ENCODE measurements at places on chromosomes 4 and X.
A peak's percentile ranks its signal among the peaks of the same experiment; 100 is the strongest.

DNA sequence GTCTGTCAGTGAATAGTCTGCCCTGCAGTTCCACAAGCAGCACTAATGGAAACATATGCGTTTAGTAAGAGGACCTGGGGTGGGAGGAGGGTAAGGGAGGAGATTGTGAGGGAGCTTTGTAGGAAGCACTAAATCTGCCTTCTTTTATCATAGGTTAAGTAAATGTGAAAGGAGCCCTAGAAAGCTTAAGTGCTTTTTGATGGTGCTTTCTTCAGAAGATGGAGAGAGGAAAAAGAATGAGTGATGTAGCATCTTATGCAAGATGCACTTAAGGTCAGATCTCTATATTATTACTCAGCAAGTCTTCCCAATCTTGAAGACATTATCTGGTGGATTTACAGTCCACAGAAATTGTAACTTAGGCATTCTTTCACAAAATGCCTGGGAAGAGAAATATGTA is 322.7 kb downstream of the PDHA2 start:
- DNase-seq, result no peak

- DNase-seq, result no peak
Measured at GRCh38 chrX:10231461-10231860, 74.7 kb downstream of the CLCN4 start.

DNA sequence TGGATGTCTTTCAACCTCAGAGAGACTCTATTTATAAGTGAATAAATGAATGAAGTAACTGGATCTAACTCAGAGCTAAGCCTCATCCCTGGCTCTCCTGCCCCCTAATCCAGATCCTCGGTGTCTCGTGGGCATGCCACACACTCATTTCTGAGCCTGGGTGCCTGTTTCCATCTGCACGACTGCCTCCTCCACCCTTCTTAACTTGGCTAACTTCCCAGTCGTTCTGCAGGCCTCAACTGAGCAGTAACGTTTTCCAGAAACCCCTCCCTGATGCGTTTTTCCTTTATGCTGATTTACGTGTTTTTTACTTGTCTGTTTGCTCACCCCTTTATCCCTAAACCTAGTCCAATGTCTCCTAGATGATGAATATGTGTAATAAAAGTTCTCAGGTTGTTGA is 186.9 kb upstream of the HS3ST1 start:
- no peak for DNase-seq

GRCh38 chrX:134244043-134244442 is 7.1 kb downstream of the CCDC160 start:
- no peak for DNase-seq

- DNase-seq, result no peak
Measured at GRCh38 chr4:88136249-88136648, 22.2 kb downstream of the ABCG2 start.

DNA sequence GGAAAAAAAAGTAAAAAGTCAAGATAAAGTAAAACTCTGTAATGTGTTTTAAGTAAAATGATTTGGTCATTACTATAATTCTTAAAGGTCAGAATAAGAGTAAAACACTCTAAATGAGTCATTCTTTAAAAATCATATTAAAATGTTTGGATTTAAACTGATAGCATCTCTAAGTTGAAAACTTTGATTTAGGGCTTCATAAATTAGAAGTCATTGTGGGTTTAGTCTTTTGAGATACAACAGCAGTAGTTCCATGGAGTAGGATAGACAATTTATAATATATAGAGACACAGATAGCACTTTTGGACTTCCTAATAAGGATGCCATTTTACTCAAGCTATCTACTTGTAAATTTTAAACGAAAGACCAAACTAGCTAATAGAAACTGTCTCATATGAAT is 77.1 kb upstream of the PABPC4L start:
- DNase-seq, result no peak

DNA sequence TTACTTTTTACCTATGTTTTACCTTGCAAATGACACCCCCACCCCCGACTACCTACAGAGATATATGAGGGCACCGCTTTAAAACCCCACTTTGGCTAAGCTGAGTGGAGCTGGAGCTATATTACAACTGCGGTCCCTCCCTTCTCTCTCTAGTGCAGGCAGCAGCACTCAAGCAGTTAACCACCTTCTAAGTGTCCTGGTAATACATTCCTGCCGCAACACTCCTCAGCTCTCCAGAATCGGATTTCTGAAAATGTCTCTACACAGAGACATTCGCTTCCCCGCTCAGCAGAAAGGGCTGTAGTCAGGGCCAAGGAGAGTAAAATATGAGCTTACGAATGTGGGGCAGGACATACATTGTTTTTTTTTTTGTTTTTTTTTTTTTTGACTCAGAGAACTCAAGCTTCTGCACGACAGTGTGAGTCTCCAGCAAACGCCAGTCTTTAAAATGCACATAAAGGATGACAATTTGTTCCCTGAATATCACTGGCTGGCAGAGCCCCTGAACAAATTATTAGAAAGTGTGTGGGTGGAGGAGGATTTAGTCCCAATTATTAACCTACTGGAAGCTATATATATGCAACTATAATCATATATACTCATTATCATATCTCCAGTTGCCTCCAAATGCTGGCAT is 287.0 kb upstream of the TET2 start:
- no peak for DNase-seq

- DNase-seq, result no peak
Measured at GRCh38 chr4:5784021-5784420, 73.0 kb downstream of the EVC start.

DNA sequence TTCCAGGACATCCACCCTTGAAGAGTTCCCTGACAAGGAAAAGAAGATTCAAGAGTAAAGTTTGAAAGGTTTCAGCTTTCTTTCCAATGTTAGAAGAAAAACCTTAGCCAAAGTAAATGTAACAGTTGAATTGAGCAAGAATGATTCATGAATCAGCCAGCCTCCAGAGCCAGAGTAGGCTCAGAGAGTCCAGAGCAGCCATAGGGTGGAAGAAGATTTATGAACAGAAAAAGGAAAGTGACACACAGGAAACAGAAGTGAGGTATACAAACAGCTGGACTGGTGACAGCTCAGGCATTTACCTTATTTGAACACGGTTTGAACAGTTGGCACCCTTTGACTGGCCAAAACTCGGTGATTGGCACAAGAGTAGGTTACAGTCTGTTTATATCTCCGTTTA is 63.2 kb downstream of the QDPR start:
- DNase-seq, result no peak

- peak; percentile 93 for DNase-seq
Measured at GRCh38 chr4:99088481-99089365, at the start of gene ADH5. Gene ADH5, minus strand, starts transcription at chr4:99088788. Its CDS starts 88 bp downstream, at chr4:99088700.

GRCh38 chrX:9396930-9397329 is 67.9 kb upstream of the TBL1X start:
- no peak for DNase-seq

DNA sequence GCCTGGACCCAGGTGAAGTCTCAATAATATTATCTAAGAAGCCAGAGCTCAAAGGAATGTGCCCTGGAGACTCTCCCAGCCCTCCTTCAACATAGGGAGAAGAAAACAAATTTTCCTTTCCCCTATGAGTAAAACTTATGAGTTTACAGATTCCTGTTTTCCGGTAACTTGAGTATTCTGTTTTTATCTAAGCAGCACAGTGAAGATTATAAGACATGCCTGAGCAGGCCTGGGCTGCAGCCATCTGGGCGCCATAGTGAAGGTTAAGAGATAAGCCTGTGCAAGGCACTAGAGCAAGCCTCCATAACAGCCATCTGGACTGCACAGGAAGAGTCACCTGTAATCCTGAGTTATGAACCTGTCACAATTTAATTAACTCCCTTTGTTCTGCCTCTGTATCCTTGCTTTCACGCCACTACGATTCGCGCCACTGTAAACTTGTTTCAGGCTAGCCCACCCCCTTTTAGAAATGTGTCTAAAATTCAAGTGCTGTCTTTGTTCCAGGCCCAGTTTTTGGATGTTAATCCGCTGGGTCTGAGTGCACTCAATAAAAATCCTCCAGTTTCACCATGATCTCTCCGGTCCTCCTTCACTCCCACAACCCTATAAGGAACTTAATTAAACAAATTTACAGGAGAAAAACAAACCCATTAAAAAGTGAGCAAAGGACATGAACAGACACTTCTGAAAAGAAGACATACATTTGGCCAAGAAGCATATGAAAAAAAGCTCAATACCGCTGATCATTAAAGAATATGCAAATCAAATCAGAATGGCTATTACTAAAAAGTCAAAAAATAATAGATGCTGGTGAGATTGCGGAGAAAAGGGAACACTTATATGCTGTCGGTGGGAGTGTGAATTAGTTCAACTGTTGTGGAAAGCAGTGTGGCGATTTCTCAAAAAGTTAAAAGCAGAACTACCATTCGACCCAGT is 189.5 kb downstream of the APBB2 start:
- DNase-seq, result no peak

DNA sequence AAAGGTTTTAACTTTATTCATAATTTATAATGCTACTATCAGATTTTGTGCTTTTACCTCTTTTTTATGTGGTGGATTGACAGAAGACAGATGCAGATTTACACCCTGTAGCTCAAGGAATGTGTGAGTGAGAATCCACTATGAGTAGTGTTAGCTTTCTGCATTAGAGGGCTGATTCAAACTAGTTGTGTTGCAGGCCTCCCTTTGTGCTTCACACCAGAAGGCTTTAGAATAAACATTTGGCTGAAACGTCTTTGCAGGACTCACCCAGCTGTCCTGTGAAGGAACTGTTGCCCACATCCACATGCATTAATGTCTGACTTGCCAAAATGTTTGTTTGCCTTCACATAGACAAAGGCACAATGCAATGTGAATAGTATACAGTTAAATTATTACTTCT is 127.0 kb downstream of the PCDH7 start:
- DNase-seq, result no peak

GRCh38 chr4:79083406-79084010 is 144.3 kb upstream of the PAQR3 start:
- DNase-seq, result no peak

DNA sequence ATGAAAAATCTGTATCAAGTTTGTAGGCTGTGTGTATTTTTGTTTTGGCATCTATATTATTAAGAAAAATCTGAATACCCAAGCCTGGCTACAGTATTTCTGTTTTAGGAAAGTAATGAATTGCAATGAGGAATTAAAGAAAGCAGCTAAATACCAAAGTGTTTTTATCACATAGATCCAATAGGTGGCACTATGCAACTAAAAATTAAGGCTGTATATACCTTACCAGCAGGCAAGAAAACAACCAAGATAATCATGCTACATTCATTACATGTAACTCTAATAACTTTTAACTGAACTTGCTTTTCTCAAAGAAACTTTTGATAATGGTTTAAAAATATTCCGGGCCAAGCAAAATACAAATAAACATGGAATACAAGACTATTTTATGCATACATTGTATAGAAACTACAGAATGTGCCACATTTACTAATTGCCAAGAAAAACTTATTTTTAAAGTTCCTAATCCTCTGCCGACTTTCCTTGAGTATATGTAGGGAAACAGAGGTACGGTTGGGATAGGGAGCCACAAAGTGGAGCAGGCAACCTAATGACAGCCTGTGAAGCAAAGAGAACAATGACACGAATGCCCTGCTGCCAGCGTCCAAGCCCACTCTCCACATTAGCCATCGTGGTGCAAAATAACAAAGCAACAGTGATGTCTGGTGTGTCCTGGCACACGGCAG is 63.7 kb downstream of the SEC24D start:
- peak; percentile 35 for DNase-seq

GRCh38 chr4:110310795-110311194 is 112.4 kb upstream of the ELOVL6 start:
- no peak for DNase-seq

DNA sequence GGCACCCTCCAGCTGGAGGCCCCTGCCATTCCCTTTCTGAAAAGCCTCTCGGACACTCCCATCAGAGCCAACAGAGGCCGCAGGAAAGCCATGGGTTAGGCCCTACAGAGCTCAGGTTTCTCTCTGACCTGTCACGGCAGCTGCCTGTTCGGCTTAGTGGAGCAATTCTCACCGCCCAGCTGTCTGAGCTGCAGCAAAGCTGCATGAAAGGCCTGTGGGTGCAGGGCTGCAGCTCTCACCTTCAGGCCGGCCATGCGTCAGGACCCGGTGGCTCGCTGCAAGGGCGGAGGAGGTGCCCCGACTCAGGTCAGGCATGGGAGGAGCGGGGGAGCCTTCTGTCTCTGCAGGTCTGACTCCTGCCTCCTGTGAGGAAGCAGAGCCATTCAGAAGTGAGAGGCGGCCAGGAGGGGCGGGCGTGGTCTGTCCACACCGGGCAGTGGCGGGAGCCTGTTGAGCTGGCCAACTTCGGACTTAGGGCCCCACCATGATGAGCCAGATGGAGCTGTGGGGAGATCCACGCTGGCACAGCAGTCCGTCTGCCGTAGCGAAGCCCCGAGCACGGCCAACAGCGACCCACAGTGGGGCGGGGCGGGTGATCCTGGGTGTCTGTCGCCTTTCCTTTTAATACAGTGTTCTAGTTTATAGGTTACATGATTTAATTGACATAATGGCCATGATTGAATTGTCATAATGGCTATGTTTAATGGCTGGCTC is 23.4 kb downstream of the PDE6B start:
- no peak for DNase-seq

GRCh38 chrX:16705370-16705769 is 7.1 kb downstream of the CTPS2 start:
- no peak for DNase-seq

DNA sequence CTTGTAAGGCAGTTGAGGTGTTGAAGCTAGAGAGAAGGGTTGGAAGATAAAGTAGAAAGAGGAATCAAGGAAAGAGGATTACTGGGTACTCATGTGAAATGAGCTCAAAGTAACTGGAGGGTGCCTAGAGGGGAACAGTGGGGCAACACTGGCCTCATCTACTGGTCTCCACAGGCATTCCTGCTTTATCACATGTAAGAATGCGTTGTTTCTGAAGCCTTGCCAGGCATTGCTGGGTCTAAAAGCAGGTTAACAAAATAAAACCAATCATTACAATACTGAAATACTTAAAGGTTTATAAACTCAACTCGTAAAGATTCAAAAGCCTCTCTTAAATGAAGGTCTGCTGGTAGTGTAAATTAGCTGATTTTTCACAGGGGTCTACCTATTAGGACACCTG is 96.0 kb downstream of the FANCB start:
- no peak for DNase-seq

DNA sequence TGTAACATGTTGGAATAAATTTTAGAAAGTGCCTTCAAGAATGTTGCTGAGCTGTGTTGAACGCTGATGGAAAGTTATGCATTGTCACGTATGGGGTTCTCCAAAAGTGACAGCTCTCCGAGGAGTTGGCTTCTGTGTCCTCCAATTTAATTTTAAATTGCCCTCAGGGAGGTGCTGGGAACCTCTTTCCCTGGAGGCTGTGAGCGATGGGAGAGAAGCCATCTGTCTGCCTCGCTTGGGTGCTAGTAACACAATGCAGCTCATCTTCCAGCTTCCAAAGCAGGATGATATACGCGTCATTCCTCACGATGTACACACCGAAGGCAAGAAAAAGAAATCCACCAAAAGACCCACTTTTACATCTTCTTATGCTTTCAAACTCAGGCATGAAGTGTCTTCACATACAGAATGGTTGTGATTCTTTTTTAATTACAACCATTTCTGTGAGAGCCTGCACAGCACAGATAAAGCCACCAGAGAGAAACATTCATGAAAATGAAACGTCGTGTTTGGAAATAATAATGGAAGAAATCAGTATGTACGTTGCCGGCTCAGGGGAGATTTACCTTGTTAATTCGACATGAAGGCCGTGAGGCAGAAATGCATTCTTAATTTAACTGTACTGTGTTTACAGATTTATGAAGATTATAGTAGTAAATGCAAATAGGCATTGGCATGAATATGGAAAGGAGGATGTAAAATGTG is 218.9 kb downstream of the ASMT start:
- DNase-seq, result no peak

- DNase-seq, result no peak
Measured at GRCh38 chr4:42410446-42410845, 13.2 kb downstream of the SHISA3 start.

All from activated CD4-positive, alpha-beta T cell treated with anti-CD3 and anti-CD28 coated beads, Interleukin-2, amount 50 U/mL, for 16 hours (primary cell).